Neuronal stem cell (in vitro differentiated cells): ENCODE measurements at places on chromosomes 2 and 18.

GRCh38 chr2:69489793-69490192 is 52.6 kb upstream of the NFU1 start:
- no peaks in the 10 kb centered on the region for H3K36me3 ChIP-seq
- no peak overlapping the region for H3K4me3 ChIP-seq
- H3K27ac ChIP-seq, result no peak overlapping the region
- no peak for DNase-seq

- no peak overlapping the region for H3K4me3 ChIP-seq
- peaks cover 9% of the 10 kb centered on the region for H3K4me1 ChIP-seq
- no peak overlapping the region for H3K27ac ChIP-seq
- no peaks in the 10 kb centered on the region for H3K27me3 ChIP-seq
Observed at GRCh38 chr2:9939587-9940485, 11.7 kb upstream of the GRHL1 start.

GRCh38 chr2:168233726-168234406 is 13.5 kb downstream of the STK39 start:
- H3K27me3 ChIP-seq, result no peaks in the 10 kb centered on the region
- peaks cover 2% of the 10 kb centered on the region for H3K36me3 ChIP-seq
- DNase-seq, result no peak
- no peaks in the 10 kb centered on the region for H3K4me1 ChIP-seq

GRCh38 chr18:28412521-28412920 is 235.6 kb upstream of the CDH2 start:
- no peak for DNase-seq
- H3K27ac ChIP-seq, result no peak overlapping the region
- no peaks in the 10 kb centered on the region for H3K36me3 ChIP-seq
- H3K4me1 ChIP-seq, result no peaks in the 10 kb centered on the region
- H3K27me3 ChIP-seq, result no peaks in the 10 kb centered on the region

GRCh38 chr2:221022554-221022953 is 549.5 kb downstream of the EPHA4 start:
- H3K4me1 ChIP-seq, result no peaks in the 10 kb centered on the region
- DNase-seq, result no peak
- no peak overlapping the region for H3K27ac ChIP-seq
- no peaks in the 10 kb centered on the region for H3K36me3 ChIP-seq
- H3K4me3 ChIP-seq, result no peak overlapping the region
- H3K27me3 ChIP-seq, result no peaks in the 10 kb centered on the region

GRCh38 chr18:11074889-11075288 is 74.5 kb downstream of the PIEZO2 start:
- no peak overlapping the region for H3K27ac ChIP-seq
- no peak for DNase-seq
- H3K27me3 ChIP-seq, result no peaks in the 10 kb centered on the region
- H3K4me3 ChIP-seq, result no peak overlapping the region
- no peaks in the 10 kb centered on the region for H3K4me1 ChIP-seq

- no peak overlapping the region for H3K4me3 ChIP-seq
- DNase-seq, result no peak
- H3K4me1 ChIP-seq, result no peaks in the 10 kb centered on the region
- no peaks in the 10 kb centered on the region for H3K27me3 ChIP-seq
- H3K36me3 ChIP-seq, result no peaks in the 10 kb centered on the region
Observed at GRCh38 chr2:223758131-223758840, 79.1 kb downstream of the AP1S3 start.

GRCh38 chr2:80059447-80059846 is 245.1 kb downstream of the LRRTM1 start:
- H3K27me3 ChIP-seq, result no peaks in the 10 kb centered on the region
- peaks cover 7% of the 10 kb centered on the region for H3K4me1 ChIP-seq
- no peaks in the 10 kb centered on the region for H3K36me3 ChIP-seq
- H3K27ac ChIP-seq, result no peak overlapping the region
- no peak for DNase-seq

- peaks cover 12% of the 10 kb centered on the region for H3K36me3 ChIP-seq
- H3K27ac ChIP-seq, result no peak overlapping the region
- H3K4me1 ChIP-seq, result no peaks in the 10 kb centered on the region
- H3K4me3 ChIP-seq, result no peak overlapping the region
- no peaks in the 10 kb centered on the region for H3K27me3 ChIP-seq
Observed at GRCh38 chr2:11567631-11568031, 33.8 kb downstream of the GREB1 start.

- H3K27ac ChIP-seq, result no peak overlapping the region
- DNase-seq, result peak; percentile 12
- H3K4me3 ChIP-seq, result no peak overlapping the region
- no peaks in the 10 kb centered on the region for H3K36me3 ChIP-seq
- no peaks in the 10 kb centered on the region for H3K4me1 ChIP-seq
Observed at GRCh38 chr2:129191530-129191929, 787.9 kb upstream of the RAB6C start.

GRCh38 chr2:65456886-65457285 is 24.5 kb upstream of the SPRED2 start:
- H3K4me3 ChIP-seq, result no peak overlapping the region
- H3K36me3 ChIP-seq, result no peaks in the 10 kb centered on the region
- no peaks in the 10 kb centered on the region for H3K27me3 ChIP-seq
- H3K4me1 ChIP-seq, result no peaks in the 10 kb centered on the region
- H3K27ac ChIP-seq, result no peak overlapping the region

GRCh38 chr2:166090908-166091307 is 36.9 kb downstream of the SCN1A start:
- peaks cover 7% of the 10 kb centered on the region for H3K4me1 ChIP-seq
- no peak for DNase-seq
- H3K27me3 ChIP-seq, result no peaks in the 10 kb centered on the region
- no peak overlapping the region for H3K4me3 ChIP-seq
- H3K27ac ChIP-seq, result no peak overlapping the region

DNA sequence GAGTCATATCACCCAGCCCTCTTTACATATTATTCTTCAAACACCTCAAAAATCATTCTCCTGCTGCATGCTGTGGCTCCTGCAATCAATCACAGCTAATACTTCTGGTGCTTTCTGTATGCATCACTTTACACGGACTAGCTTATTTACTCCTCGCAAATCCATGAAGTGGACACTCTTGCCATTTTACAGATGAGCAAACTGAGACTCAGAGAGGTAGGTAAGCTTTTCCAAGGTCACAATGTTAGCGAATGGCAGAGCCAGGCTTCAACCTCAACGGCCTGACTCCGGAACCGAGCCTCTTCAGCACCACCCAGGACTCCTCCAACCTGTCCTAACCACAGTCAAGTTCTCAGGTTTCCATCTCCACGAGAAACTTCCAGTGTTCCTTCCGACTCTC is 36.8 kb downstream of the TCF4 start:
- H3K4me3 ChIP-seq, result no peak overlapping the region
- no peak for DNase-seq
- peaks cover 2% of the 10 kb centered on the region for H3K4me1 ChIP-seq
- no peaks in the 10 kb centered on the region for H3K27me3 ChIP-seq

DNA sequence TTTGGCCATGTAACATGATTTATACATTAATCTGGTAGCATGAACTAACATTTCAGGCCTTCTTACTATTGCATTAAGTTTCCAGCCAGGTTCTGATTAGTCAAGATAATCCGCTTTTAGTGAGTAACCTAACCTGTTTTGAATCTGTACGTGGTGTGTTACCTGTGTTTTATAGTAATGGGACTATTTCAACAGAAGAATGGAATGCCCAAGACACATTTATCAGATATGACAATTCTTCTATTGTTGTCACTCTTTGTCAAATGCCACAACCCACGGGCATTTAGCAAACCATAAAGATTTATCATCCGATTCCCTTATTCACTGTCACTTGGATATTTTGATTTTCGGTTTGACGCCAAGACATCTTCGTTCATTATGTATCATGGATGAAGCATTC is 117.9 kb downstream of the ETAA1 start:
- H3K4me3 ChIP-seq, result no peak overlapping the region
- no peaks in the 10 kb centered on the region for H3K27me3 ChIP-seq
- no peaks in the 10 kb centered on the region for H3K4me1 ChIP-seq
- no peak overlapping the region for H3K27ac ChIP-seq
- DNase-seq, result no peak

DNA sequence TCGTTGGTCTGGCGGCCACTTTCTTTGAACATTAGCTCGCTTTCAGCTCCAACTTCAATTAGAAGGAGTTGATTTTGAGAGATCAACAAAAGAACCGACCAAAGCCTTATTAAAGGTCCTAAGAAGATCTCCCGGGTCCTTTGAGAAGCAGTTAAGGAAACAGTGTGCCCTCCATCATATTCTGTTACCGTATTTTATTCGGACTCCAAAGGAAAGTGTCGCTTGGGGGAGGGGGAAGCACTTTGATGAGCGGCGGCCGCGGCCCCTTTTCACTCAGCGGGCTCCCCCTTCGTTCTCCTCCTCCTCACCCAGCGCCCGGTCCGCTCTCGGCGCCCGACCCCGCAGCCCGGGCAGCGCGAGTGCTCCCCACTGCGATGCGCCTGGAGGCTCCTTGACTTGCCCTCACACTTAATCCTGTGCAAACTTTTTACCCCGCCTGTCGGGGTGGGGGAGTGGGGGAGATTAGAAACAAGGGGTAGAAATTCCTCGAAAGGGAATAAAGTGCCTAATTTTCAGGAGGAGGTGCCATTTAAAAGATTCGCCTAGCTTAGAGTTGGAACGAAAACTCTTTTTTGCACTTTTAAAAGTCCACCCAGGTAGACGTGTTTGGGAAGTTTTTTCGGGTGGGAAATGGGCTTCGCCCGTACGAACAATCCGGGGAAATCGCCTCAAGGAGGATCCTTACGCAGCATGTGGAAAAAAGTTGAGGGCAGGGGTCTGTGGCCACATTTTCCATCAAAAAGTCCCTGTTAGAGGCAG is 1.2 kb upstream of the OTX1 start:
- peak overlapping the region; percentile 84 for H3K4me3 ChIP-seq
- H3K27ac ChIP-seq, result peak overlapping the region; percentile 53
- DNase-seq, result peak; percentile 47
- peaks cover 33% of the 10 kb centered on the region for H3K4me1 ChIP-seq
- peaks cover 81% of the 10 kb centered on the region for H3K27me3 ChIP-seq
- no peaks in the 10 kb centered on the region for H3K36me3 ChIP-seq

- H3K4me3 ChIP-seq, result no peak overlapping the region
- H3K4me1 ChIP-seq, result no peaks in the 10 kb centered on the region
- no peak overlapping the region for H3K27ac ChIP-seq
- no peaks in the 10 kb centered on the region for H3K36me3 ChIP-seq
Observed at GRCh38 chr2:129768036-129768386, 211.5 kb upstream of the RAB6C start.

DNA sequence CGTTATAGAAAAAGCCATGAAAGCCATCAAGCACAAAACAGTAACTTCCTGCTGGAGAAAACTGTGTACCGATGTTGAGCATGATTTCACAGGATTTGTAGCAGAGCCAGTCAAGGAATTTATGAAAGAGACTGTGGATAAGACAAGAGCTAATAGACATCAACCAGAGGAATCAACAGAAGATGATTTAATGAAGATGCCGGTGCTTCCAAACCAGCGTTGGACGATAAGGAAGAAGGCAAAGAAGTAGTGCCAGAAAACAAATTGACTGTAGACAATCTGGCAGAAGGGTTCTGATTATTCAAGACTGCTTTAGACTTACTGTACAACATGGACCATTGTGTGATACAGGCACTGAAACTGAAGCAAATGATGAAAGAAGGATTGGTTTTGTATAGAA is 49.5 kb upstream of the GAREM2 start:
- no peak overlapping the region for H3K27ac ChIP-seq
- H3K4me1 ChIP-seq, result no peaks in the 10 kb centered on the region
- peaks cover 58% of the 10 kb centered on the region for H3K36me3 ChIP-seq
- H3K27me3 ChIP-seq, result no peaks in the 10 kb centered on the region
- H3K4me3 ChIP-seq, result no peak overlapping the region
- DNase-seq, result no peak

DNA sequence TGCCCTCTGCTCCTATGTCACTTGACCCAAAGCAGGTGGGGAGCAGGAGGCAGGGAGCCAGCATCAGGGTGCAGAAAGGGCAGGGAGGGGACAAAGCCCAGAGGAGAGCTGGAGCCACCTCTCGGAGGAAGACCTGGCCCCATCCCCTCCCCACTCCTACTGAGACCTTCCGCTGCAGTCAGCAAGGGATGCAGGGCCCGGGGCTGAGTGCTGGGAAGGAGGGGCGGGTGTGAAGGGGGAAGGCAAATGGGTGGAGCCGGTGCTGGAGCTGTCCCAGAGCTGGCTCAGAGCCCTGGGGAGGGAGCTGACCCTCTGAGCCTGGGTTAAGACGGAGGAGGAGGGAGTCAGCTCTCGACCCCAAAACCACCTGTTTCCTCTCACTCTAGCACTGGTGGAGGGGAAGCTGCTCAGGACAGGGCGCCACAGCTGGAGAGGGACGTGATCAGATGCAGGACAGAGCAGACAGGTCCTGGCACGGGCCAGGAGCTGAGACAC is 33.8 kb downstream of the HS1BP3 start:
- H3K27ac ChIP-seq, result no peak overlapping the region
- no peaks in the 10 kb centered on the region for H3K27me3 ChIP-seq
- peaks cover 17% of the 10 kb centered on the region for H3K4me1 ChIP-seq

DNA sequence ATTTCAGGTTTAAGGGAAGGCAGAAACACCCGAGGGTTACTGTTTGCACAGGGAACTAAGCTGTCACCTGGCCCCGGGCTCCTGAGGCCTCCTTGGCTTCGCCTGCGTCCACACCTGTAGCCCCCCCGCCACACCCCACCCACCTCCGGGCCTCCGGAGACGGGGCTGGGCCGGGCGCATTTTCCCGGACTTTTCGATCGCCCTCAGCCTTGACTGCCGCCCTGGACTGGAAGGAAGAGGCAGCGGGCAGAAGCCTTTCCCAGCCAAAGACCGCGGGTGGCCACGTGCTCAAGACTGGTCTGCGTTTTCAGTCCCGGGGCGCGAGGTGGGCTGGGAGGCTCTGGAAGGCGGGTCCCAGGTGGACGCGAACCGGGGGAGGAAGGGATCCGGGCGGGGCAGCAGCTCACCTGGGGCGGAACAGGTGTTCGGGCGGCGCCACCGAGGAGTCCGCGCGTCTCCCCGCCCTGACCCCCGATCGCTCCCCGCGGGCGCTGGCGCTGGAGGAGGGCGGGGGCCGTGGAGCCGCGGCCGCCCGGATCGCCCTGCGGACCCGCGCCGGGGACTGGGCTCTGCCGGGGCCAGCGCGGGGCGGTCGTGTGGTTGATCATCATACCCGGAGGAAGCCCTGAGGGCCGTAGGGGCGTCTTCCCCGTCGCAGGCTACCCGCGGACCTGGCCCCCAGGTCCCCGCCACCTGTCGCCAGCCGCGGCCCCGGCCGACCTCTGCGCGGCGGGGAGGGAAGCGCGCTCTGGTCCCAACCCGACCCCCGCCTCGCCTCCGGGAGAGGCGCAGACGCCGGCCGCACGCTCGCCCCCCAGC is 3.2 kb downstream of the ID2 start:
- no peaks in the 10 kb centered on the region for H3K36me3 ChIP-seq
- peak; percentile 47 for DNase-seq
- H3K4me1 ChIP-seq, result peaks cover 7% of the 10 kb centered on the region
- H3K27ac ChIP-seq, result peak overlapping the region; percentile 69
- peak overlapping the region; percentile 84 for H3K4me3 ChIP-seq

DNA sequence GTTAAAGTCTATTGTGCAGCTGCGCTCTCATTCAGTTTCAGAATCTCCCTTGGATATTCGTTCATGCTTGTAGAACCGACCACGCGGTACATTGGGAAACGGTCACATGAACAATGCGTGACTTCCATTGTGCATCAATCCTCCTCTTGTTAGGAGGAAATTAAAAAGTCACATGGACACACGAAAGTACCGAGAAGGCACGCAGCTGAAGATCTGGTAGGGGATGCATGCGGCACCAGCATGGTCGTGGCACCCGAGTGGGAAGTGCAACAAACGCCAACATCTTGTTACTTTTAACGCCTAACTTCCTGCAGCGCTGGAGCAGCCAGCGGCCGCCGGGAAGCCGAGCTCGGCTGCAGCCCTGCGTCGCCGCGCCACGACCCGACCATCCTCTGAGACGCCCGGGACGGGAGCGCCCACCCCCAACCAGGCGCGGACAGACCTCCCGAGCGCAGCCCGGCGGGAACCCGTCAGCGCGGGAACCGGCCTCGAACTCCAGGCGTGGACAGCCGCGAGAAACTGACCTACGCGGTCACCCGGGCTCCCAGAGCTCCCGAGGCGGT is 412 bp downstream of the OSBPL1A start:
- H3K36me3 ChIP-seq, result no peaks in the 10 kb centered on the region
- no peak for DNase-seq
